Inflammatory macrophage treated with lipopolysaccharide for 1 hour (primary cell): ENCODE measurements at places on chromosomes 6 and 20.

DNA sequence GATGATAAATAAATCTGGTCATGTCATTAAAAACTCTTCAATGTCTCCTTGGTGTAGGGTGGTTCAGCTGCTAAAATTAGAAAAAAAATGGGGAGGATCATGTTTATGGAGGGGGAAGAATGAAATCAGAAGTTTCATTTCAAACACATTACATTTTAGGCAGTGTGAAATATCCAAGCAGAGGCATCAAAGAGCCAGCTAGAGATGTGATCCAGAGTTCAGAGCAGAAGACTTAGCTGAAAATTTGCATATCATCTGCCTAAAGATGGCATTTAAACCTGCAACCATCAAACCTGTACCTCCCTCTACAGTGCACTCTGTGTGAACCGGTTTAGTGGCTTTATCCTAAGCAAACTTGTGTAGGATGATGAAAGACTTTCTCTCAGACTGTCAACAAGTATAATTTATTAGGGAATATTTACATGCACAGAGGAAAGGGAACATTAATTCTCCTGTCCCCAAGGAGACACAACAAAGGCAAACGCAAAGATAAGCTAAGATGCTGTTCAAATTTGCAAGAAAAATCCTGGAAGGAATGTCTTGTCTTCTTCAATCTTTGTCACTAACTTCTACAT lies 84.8 kb upstream of the PLEKHG1 start:
- no peak for DNase-seq

DNA sequence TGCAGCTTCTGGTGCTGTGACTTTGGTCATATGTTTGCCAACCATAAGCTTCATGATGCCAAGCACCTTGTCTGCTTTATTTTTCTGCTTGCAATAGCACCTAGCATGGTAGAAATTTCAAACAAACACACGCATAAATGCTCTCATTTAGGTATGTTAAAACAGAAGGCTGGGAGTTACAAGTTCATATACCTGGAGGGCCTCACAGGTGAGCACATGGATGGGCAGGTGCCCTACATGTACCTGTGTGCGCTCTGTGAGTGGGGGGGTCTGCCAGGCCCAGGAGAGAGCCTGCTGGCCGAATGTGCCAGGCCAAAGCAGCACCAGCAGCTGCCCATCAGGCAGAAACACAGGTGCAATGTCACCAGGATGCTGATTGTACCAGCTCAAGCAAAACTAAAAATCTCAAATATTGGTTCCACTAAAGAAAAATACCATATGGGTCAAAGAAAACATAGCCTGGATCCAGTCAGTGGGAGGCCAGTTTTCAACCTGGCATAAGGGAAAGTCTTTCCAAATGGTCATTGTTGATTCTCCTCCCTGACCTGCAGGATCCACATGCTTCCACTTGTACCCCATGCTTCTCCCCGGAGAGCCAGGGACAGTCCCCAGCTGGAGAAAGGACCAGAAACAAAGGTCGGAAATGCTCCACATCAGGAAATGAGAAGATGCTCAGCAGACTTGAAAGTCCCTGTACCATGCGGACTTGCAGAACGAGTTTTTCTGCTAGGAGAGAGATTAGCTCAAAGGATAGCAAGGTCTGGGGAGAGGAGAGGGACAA lies 7.2 kb upstream of the PFDN4 start:
- DNase-seq, result no peak

DNA sequence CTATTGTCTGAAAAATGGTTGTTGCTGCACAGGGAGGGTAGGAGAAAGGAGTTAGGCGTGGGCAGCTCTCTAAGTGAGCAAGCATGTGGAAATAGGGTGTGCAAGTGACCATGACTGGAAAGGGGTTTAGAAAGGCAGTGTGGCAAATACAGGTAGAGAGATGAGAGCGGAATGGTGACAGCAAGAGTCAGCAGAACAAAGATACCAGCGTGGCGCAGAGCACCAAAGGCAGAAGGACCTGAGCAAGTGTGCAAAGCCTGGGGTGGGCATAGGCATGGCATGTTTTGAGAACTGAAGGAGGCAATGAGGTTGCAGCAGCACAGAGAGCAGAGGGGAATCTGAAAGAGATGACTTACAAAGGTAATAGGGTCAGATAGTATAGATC lies 17.0 kb downstream of the RNF217 start:
- DNase-seq, result no peak

GRCh38 chr6:169034516-169035167 lies 219.0 kb downstream of the THBS2 start:
- DNase-seq, result no peak

GRCh38 chr6:1915226-1915625 lies 305.5 kb downstream of the FOXC1 start:
- no peak for DNase-seq

DNA sequence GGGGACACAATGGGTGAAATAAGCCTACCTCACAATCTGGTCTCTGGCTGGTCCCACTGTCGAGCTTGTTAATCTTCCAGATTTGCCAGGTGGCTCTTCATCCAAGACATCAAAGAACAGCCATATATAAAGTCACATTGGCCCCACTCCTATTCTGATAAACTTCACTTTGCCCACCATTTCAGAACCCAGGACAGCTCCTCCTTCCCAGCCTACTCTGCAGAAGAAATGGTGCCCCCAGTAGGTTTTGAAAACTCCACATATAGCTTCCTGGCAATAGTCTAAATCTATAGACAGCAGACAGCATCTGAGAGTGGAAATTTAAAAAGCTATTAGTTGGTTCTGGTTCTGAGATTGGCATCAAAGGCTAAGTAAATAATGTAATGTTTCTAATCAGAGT lies 143.1 kb upstream of the PCSK2 start:
- DNase-seq, result no peak

- no peak for DNase-seq
Observed at GRCh38 chr6:105109955-105110895, 69.6 kb downstream of the POPDC3 start.

DNA sequence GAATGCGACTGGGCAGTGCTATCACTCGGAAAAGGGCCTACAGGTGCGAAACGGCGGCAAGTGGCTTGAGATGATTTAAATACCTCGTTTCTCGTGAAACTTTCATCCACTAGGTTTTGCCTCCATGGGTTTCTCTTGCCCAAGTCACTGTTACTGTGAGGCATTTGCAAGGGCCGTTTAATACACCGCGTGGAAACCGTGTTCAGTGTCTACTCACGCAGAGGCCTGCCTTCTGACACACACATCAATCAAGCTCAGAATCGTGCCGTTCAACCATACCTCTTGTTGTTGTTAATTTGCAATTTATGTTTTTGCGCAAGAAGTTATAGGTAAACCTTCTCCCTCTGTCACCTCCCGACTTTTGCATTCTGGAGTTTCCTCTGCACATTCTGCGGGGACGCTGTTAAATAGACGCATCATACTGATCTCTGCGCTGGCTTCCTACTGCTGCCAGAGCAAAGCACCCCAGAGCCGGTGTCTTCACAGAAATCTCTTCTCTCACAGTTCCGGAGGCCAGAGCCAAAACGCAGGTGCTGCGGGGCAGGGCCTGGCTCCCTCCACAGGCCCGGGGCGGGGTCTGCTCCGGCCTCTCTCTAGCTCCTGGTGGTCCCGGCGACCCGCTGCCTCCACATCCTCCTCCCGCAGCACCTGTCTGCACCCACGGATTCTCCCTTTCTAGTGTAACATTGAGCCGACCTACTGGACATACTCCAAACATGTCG lies 251.4 kb downstream of the SMOC2 start:
- no peak for DNase-seq

- no peak for DNase-seq
Observed at GRCh38 chr6:89630488-89630887, 8.1 kb downstream of the LYRM2 start.

- DNase-seq, result no peak
Observed at GRCh38 chr20:22908944-22909343, 126.2 kb upstream of the SSTR4 start.

DNA sequence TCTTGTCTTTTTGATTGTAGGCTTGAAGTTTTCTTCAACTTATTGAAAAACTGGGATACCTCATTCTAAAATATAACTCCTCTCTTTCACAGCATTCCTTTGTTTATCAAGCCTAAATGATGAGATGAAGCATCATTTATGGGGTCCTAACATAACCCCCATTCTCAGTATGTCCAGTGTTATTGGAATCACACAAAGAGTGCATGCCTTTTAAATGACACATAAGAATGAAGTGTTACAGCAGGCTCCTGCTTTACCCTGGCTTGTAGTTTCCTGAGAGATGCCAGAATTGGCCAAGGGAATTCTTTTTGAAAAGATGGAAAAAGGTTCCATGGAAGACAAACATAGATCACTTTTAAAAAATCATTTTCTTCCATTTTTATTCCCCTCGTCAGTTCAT lies 502.4 kb downstream of the BCKDHB start:
- no peak for DNase-seq

GRCh38 chr20:44495802-44496481 lies 20.3 kb downstream of the TTPAL start:
- DNase-seq, result no peak

- DNase-seq, result no peak
Observed at GRCh38 chr6:37558646-37559045, 59.0 kb upstream of the CCDC167 start.

DNA sequence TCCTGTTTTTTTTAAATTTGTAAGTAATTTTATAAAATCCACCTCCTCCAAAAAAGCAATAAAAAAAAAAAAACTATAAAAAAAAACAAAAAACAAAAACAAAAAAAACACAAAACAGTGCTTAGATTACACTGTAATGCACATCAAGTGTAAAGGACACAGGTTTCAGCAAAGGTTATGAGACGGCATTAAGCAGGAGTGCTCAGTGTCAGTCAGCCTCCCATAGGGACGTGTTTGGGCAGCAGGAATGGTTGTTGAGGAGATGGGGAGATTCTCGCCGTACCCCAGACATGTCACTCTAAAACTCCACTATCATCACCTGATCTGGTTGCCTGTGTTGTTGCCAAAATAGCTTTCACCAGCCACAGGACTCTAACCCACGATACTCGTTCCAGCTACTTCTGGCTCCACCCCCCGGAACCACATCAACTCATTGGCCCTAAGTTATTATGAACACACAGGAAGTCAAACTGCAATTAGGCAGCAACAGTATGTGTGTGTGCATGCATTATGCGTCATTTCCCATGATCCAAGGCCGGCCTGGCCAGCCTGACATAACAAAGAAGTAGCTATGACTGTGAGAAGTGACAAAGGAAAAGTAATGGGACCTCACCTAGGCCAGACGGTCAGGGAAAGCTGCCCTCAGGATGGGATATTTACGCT lies 28.7 kb downstream of the ECT2L start:
- no peak for DNase-seq

- DNase-seq, result no peak
Observed at GRCh38 chr6:16278048-16278724, 39.8 kb downstream of the GMPR start.

DNA sequence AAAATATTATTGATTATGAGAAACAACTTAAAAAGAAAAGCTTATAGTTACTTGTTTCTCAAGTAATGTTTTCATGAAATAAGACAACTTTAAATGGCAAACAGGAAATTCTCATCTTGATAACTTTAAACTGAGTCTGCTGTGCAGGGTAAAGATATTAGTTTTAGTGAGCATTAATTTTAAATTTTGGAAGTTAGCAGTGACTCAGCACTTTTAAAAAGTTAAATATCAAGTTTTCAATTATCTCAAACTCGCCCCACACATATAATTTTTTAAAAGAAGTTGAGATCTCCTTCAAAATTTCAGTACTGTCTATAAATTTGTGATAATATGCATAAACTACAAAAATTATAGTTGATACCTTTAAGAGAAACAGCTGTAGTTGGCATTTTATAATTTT lies 337.3 kb upstream of the NT5E start:
- no peak for DNase-seq

DNA sequence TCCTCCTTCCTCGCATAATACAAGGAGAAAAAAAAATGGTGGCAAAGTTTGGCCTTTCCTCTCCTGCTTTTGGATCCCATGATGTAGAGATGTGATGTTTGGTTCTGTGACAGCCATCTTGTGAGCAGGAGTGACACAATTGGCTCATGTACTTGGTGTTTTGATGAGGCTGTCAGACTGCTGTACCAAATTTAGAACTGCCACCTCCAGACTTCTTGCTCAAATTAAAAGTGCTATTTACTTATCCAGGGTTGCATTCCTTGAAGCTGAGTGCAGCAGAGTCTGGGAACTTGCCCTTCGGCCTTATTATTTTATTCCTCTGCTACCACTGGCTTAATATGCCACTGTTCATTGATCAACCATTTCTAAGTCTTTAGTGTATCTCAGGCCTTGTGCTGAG lies 21.9 kb downstream of the BCAS1 start:
- no peak for DNase-seq

DNA sequence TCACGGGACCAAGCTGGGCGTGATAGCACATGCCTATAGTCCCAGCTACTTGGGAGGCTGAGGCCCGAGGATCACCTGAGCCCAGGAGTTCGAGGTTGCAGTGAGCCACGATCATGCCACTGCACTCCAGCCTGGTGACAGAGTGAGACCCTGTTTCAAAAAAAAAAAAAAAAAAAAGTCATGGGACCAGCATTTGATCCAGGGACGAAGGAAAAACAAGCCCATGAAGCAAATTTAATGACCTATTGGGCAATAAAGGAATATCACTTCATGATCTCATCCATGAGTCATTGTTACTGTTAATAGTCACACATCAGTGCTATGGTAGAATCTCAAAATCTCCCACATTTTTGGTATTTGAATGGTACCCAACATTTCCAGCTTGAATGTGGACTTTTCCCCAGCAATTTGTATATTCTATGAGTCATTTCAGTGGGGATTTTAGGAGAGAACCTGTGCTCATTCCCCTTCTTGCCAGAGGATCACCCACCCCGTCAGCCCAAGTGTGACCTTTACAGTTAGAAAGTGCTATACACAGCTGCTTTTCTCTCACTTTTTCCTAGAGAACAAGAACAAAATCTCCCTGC lies 8.5 kb upstream of the SOD2 start:
- peak; percentile 98 for DNase-seq

DNA sequence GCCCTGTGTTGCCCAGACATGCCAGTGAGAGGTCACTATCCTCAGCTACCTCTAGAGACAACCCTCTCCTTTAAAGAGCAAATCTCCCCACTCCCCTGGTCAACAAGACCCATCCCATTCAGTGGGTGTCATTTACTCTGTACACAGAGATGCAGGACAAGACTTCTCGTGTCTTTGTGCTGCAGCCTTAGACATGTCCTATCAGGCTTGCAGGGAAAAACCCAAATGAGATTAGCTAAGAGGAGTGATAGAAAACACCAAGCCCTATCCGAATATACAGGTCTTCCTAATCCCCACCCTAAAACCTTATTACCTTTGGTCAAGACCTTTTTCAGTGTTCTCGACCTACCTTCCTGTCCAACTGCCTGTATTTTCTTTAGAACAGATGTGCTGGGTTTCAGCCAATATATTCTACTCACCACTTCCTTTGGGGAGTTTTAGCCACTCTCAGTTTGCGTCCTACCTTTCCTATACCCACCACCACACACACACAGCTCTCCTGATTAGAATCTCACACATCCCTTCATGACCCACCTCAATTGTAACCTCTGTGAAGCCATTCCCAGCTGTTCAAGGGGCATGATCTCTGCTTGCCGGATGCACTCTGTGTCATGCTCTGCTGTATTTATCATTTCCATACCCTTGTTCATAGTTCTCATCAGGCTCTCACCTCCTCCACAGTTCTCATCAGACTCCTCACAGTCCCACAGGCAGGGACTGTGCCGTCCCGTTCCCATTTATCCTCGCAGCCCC lies 39.7 kb downstream of the TRAM2 start:
- no peak for DNase-seq
